ENCODE measurements at places on chromosomes 2 and 18.

DNA sequence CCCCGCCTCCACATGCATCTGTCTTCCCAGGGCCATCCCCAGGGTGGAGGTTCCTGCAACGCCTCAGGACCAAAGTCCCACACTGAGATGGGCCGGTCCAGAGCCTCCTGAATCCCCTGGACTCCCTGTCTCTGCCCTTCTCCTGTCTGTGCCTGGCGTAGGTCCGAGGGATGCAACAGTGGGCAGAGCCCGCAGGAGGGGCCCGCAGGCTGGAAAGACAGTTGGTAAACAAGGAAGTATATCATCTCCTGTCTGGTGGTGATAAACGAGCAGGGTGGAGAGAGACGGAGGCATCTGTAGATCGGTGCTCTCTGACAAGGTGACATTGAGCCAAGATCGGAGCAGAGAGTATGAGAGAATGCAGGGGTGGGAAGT is 72.6 kb upstream of the RAB6C start:
- no peak for DNase-seq

DNA sequence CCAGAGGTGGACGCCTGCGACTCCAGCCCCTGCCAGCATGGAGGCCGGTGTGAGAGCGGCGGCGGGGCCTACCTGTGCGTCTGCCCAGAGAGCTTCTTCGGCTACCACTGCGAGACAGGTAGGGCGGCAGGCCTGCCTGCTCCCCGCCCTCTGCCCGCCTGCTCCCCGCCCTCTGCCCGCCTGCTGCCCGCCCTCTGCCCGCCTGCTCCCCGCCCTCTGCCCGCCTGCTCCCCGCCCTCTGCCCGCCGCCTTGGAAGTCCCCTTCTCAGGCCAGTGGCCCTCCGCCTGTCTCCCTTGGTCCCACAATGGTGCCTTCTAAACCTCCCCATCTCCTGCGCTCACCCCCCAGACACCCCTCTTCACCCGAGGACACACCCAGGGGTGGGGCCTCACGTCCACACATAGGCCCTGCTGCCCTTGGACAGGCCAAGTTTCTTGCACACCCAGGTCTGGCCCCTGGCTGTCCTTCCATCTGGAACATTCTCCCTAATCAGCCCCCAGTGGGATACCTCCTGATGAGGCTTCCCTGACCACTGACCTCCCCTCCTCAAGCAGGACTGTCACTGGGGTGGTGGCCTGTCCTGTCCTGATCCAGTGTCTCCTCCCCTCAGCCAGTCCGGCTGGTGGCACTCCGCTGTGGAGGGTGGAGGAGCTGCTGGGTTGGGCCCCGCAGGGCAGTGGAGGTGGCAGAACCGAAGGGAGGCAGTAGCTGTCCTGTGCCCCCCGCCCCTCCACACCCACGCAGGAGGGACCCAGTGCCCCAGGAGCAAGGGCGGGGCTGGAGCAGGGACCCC is 37.9 kb downstream of the MTERF4 start:
- no peak for DNase-seq

GRCh38 chr18:9916077-9916639 is 2.3 kb downstream of the VAPA start:
- DNase-seq: no peak

DNA sequence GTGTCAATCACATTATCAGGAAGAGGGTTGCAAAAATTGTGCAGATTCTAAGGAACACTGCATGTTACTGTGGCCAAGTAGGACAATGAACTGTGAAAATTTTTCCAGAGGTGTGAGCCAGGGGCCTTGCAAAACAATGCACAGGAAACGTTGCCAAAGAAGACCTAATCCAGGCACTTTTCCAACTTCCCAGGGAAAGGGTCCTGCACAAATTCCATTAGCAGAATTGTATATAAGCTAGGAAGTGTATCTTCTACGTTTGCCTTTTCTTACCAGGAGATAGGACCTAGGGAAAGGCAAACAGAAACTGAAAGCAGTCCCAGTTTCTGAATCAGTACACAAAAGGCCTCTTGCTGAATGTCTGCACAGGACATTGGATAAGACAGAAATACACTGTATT is 1888.3 kb upstream of the CELF4 start:
- no peak for DNase-seq

DNA sequence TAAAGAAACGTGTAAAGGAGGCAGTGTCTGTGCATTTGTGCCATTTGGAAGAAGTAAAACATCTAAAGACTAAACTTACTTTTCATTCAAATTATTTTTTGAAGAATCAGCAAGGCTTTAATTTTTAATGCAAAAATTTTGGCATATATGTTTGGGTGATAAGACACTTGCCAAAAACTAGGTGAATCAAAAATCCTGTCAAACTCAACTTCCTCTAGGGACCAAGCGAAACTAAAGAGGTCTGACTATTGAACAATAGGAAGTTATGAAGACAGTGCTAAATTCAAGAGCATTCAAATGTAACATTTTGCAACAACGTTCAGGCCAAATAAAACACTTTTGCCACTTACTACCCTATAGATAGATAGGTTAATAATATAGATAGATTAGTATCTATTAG is 306.1 kb downstream of the NOL4 start:
- no peak for DNase-seq

DNA sequence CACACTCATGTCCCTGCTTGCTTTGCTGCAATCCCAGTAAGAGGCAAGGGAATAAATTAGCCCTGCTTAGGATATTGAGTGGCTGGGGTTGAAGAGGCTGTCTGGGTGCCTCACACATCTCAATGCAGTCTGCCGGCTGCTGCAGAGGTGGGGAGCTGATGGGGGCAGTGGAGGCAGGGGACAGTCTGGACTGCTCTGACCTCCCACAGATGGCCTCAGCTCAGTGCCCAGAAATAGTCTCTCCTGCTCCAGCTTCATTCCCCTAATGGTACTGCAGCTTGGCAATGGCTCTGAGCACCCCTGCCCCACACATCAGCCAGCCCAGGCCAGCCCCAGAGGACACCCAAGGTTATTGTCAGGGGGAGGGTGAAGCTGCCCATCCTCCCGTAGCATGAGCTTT is 21.5 kb upstream of the TNS1 start:
- DNase-seq: no peak

- DNase-seq: no peak
Measured at GRCh38 chr2:119149611-119150010, 8.9 kb downstream of the C1QL2 start.

- peak; percentile 64 for DNase-seq
Measured at GRCh38 chr2:115552726-115553125, 1110.3 kb downstream of the DPP10 start.

GRCh38 chr18:68147728-68148127 is 567.2 kb downstream of the TMX3 start:
- DNase-seq: no peak

DNA sequence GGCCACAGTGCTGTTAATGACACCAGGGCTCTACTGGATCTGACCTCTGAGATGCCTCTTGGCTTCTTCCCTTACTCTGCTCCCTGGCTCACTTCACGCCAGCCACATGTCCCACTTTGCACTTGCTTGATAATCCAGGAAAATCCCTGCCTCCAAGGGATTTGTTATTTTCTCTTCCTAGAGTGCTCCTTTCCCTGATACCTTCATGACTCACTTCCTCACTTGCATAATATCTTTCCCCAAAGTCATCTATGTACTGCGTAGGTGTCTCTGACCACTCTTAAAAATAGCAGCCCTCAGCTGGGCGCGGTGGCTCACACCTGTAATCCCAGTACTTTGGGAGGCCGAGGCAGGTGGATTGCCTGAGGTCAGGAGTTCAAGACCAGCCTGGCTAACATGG is 572.3 kb downstream of the PLCL1 start:
- DNase-seq: peak; percentile 44

DNA sequence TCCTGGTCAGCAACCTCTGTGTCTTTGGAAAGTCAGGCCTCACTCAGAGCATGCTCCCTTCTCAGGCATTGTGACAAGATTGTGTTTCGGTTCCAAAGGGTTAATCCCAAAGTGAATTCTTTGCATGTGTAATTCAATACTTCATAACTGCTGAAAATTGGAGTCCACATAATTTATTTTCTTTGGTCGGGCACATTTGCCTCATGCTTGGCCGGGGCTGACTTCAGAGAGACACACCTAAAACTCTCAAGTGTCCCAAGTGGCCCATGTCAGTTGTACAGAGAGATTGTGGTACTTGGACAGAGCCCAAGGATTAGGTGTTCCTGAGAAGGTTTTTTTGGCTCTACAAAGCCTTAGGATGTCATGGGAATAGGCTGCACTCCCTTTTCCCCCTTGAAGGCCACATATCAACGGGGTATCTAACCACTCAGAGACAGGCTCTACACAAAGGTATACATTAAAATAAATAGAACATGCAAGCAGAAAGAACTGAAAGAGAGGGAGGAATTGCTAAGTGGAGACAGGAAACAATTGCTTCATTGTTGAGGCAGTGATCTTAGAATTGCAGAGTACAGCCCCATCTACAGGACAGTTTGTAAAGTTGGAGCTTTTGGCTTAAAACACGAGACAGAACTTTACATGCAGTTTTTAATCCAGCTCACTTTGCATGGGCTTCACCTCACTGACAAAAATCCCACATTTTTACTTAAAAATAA is 1232.3 kb upstream of the ZEB2 start:
- no peak for DNase-seq

DNA sequence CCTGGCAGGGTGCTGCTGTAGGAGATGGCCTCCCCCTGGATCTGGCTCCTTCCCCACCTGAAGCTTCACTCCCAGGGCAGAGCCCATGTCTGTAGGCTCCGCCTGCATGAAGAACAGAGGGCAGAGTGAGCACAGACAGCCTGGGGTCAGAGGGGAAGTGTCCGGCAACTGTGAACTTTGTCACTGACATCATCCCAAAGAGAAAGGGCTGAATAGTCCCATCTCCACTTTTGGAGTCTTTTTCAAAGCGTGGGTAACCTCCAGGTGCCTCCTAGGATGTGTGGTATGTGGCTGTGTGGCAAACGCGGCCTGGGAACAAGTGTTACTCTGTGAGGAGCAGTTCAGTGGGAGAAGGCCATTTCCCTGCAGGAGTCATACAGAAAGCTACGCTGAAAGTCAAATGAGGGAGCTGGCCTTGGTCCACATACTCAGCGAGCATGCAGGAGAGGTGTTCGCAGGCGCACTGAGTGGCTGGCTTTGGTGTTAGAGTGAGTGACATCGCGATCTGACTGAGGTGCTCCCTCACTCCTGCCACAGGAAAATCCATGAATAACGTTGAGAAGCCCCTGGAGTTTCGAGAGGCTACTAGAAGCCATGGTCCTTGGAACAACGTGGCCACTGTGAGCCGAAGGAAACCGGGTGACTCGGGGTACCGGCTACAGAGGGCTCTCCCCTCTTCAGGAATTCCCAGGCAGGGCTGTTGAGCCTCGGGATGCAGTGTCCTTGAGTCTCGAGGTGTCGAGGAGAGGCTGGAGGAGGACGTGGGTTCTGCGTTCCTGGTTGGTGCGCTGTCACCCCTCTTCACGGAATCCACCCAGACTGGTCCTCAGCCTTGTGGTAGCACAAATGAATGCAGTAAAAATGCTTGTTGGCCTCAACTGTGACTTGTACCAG is 54.7 kb downstream of the CABLES1 start:
- DNase-seq: peak; percentile 8

DNA sequence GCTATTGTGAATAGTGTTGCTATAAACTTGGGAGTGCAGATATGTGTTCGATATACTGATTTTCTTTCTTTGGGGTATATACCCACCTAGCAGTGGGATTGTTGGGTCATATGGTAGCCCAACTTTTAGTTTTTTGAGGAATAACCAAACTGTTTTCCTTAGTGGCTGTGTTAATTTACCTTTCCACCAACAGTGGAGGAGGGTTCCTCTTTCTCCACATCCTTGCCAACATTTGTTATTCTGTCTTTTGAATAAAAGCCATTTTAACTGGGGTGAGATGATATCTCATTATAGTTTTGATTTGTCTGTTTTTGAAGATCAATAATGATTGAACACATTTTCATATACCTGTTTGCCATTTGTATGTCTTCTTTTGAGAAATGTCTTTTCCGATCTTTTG is 282.0 kb upstream of the SESTD1 start:
- DNase-seq: no peak

DNA sequence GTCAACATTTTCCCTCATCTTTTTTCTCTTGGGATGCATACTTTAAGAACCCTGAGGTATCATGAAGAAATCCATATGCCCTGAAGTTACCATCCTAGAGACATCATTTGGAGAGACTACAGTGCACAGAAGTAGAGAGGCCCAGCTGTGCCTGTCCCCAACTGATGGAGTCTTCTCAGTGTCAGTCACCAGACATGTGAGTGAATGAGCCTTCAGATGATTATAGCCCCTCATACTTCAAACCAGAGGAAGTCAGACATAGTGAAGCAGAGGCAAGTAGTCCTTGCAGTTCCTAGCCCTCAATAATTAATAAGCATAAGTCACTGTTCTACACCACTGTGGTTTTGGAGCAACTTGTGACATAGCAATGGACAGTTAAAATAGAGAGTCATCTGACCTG is 194.4 kb upstream of the ITGA4 start:
- DNase-seq: no peak

DNA sequence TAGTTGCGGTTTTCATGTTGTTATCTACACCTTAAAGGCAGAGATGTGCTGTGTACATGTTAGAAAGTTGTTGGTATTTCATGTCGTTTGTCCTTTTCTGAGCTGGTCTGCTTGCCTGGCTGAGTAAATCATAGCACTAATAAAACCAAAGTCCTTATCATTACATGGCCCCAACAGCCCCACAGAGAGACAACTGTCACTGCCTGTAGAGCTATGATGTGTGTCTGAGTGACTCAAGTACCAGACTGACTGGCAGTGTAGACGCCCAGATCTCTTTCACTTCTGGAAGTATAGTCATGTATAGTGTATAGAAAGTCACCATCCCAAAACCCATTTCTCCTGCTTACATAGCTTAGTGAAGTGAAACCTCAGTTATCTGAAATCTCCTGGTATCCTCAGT is 4.3 kb downstream of the SOCS6 start:
- DNase-seq: no peak

GRCh38 chr18:39486268-39486667 is 1920.7 kb upstream of the CELF4 start:
- no peak for DNase-seq

GRCh38 chr2:176851889-176852483 is 360.6 kb upstream of the HNRNPA3 start:
- no peak for DNase-seq

DNA sequence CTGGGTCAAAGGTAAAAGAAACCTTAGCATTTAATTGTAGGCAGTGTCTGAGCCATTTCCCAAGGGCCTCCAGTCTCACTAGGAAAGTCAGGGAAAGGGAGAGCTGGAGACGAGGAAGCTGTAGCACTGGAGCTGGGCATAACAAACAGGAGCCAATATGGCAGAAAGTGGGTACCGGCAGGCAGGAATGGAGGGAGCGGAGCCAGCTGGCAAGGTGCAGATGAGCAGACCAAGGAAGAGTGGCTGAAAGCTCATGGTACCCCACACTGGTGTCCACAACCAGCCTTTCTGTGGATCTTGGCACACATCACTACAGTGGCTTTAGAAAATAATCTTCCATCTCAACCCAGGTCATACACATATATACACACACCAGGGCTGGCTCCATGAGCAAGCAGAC is 40.0 kb downstream of the ANKRD44 start:
- no peak for DNase-seq

GRCh38 chr2:143255899-143256298 is 126.7 kb downstream of the ARHGAP15 start:
- DNase-seq: no peak

- DNase-seq: no peak
Measured at GRCh38 chr18:55334875-55335274, 253.1 kb downstream of the TCF4 start.
